Stimulated activated CD4-positive, alpha-beta T cell treated with anti-CD3 and anti-CD28 coated beads, Interleukin-15, amount 100 ng/mL, for 48 hours (primary cell): ENCODE measurements at places on chromosomes 1 and 21.

GRCh38 chr1:62273953-62274352 lies 45.3 kb downstream of the KANK4 start:
- no peak for DNase-seq

GRCh38 chr1:156781585-156782186 lies 14.4 kb downstream of the PRCC start:
- no peak for DNase-seq

- DNase-seq = no peak
Measured at GRCh38 chr1:242826701-242827336, 302.3 kb upstream of the PLD5 start.

DNA sequence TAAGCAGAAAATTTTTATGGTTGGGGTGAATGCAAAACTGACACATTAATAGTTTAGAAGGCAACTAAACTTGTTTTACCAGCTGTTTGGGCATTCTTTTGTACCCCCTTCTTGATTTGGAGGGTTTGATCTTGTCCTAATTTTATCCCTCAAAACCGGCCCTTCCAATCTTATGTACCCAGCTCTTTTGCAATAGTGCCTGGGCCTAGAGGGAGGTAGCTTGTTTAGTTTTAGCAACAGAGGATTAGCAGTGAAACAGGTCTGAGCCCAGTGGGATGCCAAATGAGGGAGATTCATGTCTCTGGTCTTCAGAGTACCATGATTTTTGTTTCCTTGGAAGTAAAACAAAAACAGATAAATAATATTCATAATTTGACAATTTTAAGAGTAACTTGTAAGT lies 45.1 kb downstream of the CRP start:
- DNase-seq = no peak

DNA sequence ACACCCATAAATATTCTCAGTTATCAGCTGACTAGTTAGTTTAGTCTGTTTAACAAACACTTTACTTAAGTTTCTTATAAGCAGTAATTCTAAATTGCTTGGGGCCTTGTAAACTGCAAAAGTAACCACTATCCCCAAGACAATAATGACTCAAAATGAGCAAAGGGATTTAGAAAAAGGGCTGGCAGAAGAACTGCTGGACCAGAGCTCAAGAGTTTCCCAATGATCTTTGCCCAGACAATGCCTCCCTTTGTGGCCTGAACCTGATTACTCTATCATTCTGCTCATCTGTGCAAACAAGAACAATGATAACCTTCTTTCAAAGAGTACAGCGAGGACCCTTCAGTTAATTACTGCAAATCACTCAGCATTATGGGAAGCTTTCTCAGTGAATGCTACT lies 123.5 kb downstream of the TIAM1 start:
- no peak for DNase-seq

- DNase-seq = peak; percentile 13
Measured at GRCh38 chr1:168469690-168470089, 74.1 kb downstream of the XCL2 start.

DNA sequence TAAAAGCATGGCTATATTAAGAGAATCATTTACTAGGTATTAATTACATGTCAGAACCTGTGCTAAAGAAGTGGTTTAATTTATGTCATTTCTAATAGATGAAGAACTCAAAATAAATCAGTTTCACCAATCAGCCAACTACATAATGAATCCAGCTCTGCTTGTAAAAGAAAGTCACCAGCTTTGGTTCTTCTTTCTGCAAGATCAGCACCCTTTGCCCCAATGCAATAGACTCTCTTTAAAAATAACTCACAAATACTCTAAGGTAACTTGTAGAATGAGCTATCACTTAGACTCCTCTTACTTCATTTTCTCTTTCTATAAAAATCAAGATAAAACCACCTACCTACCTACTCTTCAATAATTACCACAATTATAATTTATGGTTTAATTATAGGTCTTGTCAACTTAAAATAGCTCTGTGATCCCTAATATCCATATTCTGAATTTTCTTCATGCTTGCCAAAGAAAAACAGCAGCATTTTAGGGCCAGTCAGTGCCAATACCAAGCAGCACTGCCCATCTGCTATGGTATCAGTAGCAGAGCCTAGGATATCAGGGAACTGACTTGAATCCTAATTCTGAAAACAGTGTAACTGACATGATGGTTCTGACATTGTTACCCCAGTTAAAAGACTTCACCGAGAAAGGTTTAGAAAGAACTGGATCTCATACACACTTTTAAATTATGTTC lies 11.3 kb downstream of the SLC19A2 start:
- DNase-seq = no peak

DNA sequence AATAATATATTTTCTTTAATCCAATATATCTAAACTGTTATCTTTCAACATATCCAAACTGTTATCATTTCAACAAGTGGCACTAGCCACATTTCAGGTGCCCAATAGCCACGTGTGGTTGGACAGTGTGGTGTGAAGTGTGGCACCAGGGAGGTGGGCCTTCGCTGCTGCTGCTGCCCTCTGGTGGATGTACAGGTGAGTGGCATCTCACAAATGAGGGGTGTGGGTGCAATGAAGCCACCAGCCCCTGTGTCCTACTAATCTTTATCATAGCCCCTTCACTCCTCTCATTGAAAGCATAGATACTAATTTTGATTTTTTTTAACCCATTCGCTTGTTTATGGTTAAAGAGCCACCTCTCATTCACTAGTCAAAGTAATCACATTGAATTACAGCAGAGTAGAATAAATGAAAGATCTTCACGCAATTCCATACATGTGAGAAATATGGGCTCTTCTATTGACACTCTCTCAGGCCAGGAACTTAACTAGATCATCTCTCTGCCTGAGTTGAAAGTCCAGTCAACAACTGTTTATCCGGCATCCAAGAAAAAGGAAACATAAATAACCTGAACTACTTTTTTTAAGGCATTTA lies 499.2 kb downstream of the OMA1 start:
- DNase-seq = peak; percentile 16

DNA sequence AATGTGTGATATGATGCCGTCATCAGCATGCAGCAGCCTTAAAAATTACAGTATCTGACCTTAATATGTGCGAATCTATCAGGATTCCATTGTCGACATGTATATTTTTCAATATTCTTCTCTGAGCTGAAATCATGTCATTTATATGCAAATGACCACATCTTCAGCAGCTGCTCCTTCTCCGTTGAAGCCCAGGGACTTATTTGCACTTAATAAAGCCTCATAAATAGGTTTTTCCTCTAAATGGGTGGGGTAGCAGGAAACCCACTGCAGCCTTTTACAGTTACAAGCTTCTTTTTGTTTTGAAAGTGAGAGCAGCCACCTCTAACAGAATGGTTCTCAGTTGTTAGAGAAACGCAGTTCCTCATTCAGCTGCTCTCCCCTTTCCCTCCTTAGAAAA lies 178.8 kb upstream of the ZNF644 start:
- DNase-seq = no peak

DNA sequence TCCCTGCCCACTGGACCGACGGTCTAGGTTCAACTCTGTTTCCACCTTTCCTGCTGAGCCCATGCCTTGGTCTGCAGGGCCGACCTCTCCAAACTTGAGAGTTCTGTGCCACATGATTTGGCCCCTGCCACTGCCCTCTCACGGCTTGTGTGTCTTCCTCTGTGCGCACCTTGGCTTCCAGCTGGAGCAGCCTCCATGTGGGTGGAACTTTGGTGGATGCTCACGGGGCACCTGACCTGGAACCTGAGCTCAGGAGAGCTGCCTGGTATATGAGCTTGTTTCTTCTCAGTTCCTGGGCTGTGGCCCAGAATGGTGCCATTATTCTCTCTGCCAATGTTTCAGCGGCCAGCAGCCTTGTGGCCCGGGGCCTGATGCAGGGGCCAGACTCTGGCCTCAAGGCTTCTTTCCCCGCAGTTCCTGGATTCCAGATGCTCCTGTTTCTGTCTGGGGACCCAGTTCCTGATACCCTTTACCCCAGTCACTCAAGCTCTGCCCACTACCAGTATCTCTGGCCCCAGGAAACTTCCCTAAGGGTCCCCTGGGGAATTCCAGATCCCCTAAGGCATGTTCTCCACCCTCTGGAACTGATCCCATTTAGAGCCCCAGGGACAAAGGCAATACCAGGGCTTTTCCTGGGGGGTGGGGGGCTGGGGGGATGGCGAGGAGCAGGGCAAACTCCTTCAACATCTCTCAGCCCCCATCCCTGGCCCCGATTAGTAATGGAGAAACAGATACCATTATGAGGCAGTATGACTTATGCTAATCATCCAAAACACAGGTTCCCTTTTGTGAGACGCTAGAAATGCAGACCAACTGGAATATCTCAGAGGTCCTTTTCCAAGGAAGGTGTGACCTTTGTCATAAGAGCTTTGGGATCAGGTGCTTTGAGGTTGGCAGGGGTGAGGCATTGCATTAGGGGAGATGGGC lies 11.1 kb downstream of the QSOX1 start:
- no peak for DNase-seq

DNA sequence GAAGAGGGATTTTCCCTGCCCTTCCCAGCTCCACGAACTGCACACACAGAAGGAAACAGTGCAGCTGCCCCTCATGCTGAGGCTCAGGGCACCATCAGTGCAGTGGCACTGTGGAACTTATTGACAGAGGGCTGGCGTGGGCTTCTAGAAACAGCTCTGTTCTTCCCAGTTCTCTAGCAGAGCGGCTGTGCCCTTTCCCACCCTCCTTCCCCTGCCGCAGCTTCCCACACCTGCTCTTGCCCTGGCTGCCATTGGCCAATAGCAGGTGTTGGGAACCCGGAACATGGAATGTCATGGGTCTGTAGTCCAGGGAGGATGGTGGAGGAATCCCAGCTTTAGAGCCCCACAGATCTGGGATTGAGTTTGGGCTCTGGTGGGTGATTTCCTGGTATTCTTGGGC lies 343.8 kb downstream of the RPS6KC1 start:
- DNase-seq = no peak

DNA sequence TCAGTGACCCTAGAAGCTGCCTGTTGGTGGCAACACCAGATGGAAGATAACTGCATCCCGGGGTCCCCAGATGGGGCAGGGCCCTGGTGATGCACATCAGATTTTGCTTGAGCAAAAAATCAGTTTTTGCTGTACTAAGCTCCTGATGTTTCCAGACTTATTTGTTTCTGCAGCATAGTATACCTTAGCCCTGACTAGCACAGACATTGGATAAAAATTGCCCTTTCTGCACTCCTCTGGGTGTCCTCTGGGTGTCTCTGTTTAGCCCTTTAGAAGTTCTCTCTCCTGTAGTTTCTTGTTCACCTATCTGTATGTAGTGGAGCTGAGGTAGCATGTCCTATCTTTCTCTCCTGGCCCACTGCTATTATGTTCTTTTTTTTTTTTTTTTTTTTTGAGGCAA lies 30.3 kb upstream of the PLA2G2C start:
- DNase-seq = no peak

DNA sequence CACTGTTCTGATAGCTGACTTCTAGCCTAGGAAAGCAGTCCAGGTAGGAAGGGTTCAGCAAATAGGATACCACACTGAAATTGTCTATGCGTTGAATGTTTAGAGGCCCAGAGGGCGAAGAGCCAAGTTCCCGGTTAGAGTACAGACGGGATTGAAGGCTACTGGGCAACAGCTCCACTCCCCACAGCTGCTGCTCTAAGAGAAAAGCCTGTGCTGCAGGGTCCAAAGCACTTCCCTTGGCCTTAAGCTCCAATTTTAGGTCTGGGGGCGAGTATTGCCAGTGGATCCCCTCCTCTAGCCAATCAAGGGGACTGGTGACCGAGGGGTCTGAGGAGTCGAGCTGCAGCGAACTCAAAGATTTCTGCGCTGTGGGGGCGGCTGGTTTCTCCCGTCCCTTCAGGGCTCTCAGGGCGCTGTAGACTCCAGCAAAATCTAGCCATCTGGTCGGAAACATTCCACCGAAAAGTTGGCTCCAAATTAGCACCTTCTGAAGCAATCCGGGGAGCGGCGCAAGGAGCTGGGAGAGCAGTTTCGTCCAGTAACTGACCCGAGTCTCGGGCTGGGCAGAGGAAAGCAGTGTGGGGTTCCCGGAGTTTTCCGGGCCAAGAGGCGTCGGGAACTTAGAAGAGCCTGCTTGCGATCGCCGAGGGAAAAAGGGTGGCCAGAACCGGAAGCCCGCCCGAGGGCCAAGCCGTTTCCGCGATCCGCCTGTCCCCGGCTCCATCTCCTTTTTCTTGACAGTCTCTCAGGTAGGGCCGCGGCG lies 748 bp downstream of the PPP1R15B start:
- DNase-seq = no peak

GRCh38 chr1:179094818-179095217 lies 12.9 kb downstream of the TOR3A start:
- no peak for DNase-seq

DNA sequence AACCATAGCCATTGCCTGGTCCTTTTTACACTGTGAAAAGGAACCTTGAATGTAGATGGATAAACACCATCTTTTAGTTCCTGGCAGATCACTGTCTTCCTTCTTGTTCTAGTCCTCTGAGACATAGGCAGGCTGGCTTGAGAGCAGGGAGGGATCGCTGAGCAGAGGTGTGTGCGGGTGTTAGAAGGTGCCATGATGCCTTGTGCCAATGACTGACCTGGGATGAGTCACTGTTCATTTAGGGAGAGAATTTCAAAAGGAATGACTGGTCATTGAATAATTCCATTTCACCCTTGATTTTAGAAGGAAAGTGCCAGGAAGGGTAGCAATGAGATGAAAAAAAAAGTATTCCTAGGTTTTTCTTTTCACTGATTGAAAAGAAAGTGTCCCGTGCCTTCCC lies 383.9 kb downstream of the KIF26B start:
- no peak for DNase-seq

GRCh38 chr21:31479714-31480113 lies 135.7 kb upstream of the TIAM1 start:
- DNase-seq = no peak

- no peak for DNase-seq
Measured at GRCh38 chr1:210848474-210848873, 285.5 kb downstream of the KCNH1 start.

DNA sequence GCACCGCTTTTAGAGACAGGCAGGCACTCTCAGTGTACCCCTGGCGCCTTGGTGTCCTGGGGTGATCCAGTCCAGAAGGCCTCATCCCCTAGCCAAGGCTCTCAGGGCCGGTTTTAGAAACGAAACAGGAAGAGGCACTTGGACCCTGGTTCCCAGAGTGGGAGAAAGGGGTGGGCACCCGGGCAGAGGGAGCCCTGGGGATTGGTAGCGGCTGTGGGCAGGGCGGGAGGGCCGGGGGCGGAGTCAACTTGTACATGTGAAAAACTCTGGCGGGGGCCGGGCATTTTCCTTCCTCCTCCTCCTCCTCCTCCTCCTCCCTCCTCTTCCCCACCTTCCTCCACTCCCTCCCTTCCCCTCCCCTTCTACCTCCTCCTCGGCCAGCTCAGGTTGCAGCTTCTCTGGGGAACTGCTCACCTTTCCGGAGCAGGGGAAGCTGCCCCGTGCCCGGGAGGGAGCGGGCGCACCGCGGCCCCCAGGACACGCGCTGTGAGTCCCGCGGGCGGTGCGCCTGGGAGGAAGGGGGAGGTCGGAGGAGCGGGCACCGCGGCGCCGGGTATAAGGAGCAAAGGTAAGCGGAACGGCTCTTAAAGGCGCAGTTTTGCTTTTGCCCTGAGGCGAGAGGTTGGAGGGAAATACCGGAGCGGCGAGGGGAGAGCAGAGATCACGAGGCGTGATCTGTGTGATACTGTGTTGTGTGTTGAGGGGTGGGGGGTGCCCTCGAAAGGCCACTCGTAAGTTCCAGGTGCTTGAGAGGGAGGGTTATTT lies at the start of gene CDK18:
CDK18 (plus strand) TSS at position 359 of the 765 bp plus-strand sequence. CDS start 18,499 bp downstream, outside the sequence.
- peak; percentile 19 for DNase-seq
